ENCODE measurements at places on chromosomes 5 and 9.

- no peak for DNase-seq
These were observed 47.1 kb upstream of the BOD1 start for GRCh38 chr5:173663352-173664153.

- no peak for DNase-seq
These were observed 19.7 kb downstream of the HMGCR start for GRCh38 chr5:75356719-75357118.

DNA sequence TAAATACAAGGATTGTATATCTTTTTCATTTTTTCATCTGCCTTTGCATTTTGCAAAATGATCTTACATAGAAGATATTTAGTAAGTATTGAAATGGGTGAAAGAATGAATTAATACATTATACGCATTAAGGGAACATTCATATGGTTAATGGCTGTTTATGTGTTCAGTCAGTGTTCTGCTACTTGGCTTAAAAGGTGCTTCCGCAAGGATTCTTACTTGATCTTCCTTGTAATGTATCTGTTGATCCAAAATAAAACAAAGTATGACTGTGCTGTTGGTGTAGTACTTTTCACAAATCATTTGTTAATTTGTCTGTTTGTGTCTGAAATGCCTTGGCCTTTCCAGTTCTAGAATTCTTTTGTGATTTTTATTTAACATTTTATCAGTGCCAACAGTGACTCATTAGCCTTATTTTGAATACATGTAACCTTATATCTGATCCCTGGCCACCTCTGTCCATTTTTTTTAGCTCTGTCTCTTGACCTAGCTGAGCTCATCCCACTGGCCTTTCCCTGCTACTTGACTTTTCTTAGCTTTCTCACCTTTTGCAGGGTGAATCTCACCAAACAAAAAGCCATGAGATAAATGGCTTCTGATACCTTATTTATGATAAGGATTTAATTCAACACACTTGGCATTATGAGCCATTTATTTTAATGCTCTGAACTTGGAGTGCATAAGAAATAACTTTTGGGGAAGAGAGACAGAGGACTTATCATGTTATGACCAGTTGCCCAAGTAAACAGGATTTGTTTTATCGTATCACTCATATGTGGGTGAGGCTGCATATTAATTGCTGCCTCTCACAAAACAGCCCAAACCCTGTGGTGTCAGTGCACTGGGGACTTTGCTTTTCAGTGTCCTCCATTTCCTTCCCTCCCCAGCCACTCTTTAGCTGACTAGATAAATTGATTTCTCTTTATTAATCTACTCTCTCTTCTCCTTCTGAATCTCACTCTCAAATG, 340.3 kb downstream of the KDM4C start:
- no peak for DNase-seq

GRCh38 chr5:151037561-151038411, 17.4 kb downstream of the GPX3 start:
- DNase-seq = no peak
